ENCODE measurements at places on chromosomes 5 and 9.
A peak's percentile ranks its signal among the peaks of the same experiment; 100 is the strongest.

DNA sequence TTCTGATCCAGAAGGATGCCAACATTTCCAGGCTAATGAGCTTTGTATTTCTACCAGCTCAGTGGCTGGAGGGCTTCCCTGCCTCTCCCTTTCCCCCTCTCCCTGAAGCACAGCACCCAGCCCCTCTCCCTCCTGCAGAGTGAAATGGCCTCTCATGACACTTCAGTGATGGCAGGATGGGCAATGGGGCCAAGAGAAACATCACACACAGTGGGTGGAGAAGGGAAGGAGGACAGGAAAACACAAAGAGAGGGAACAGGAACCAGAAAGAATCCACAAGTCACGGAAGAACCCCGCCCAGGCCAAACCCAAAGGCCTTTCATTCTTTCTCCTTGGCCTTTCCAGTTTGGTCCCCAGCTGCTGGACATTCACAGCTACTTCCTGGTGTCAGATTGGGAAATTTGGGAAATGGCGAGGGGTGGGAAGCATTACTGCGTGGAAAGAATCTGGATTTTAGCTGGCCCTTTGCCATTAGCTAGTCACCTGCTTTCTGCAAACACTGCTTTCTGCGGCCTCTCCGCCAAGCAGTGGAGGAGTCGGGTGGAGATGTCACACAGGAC, 82.6 kb downstream of the GLDC start:
- DNase-seq = no peak

DNA sequence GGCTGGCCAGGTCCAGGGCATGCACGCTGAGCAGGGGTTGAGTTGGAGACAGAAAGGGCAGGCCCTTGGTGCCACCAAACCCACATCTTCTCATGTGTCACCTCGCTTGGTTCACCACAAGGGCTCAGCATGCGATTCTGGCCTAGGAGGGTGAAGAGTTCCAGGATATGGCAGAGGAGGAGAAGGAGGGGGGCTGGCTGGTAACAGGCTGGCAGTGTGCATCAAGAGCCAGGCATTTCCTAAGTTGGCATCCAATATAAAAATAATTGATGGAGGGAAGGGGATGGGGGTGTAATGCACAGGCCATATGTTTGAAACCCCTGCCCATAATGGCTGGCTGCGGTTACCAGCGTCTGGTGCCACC, 255.6 kb downstream of the NFIB start:
- DNase-seq = no peak

GRCh38 chr9:133604214-133604613, 5.0 kb downstream of the FAM163B start:
- DNase-seq = peak; percentile 39

DNA sequence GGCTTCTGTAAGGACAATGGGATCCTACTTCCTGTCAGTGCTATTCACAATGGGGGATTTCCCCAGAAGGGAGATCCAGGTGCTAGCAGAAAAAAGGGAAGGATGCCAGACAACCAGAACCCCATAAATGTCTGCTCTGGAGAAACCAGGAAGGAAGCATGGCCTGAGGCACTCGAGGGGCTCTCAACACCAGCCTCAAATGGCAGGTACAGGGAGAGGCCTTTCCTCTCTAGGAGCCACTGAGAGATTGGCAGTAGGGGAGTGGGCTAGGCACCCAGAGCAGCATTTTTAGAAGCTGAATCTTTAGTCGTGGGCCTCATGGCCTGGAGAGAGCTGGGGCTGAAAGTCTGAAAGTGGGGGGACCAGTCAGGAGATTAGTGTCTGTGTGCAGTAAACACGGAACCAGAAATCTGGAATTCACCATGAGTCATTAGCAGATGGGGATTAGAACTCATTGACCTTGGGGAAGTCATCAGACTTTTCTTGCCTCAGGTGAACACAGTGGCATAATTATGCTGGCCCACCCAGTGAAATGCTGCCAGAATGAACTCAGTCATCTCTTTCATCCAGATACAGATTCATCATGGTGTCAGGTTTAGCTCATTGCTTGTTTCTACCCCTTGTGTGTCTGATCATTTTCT, 28.3 kb downstream of the ARHGEF28 start:
- no peak for DNase-seq

DNA sequence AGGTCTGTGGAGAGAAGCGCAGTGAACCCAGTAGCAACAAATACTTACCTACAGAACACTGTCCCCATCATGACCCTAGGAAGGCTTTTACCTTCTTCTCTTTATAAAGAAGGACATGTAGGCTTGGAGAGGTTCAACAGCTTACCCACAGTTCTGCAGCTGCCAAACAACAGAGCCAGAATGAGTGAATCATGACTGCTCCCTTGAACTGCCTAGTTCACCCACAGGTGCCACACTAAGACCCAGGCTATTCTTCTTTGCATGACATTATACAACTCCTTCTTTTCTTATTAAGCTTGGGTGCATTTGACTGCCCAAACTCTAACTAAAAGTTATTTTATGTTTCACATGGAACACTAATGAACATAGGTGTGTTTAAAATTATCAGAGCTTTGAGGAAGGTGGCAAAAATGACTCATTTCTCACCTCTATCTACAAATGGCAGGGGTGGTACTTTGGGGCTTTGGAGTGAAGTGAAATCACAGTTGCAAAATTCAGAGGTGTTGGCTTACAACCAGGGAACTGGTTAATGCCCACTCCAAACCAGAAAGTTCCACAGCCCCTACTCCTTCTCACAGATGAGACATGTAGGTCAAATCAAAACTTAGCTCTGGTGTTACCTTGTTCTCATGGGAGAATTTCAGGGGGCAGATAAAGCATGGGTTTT, 201.6 kb downstream of the SEMA6A start:
- no peak for DNase-seq

DNA sequence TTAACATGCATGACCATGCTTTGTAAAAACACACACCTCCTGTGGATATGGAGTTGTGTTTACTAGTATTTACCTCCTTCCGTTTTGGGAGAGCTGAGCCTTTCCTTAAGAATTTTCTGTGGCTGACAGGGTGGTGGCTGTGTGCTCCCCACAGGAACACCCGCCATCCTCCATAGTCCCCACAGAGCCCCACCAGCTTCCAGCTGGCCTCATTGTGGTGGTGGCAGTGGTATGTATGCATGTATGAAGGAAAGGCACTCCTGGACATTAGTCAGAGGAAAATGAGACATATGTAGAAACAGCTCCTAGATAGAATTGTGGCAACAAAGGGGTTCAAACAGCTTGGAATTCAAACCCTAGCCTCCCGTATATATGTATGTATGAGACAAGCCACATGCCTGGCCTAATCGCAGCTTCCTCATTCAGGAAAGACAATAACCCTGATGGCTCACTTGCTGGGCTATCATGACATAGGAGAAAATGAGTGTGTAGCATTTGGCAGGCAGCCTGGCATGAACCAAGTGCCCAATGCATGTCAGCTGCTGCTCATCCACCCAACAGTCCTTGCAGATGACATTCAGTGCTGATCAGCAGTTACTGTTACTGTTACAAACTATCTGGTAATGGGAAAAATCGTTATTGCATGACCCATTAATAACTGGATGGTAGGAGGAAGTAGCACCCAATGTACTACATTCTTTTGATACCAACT, 459.7 kb downstream of the EBF1 start:
- DNase-seq = no peak

- DNase-seq = no peak
Observed at GRCh38 chr9:126777733-126778132, 27.1 kb upstream of the ZBTB43 start.

DNA sequence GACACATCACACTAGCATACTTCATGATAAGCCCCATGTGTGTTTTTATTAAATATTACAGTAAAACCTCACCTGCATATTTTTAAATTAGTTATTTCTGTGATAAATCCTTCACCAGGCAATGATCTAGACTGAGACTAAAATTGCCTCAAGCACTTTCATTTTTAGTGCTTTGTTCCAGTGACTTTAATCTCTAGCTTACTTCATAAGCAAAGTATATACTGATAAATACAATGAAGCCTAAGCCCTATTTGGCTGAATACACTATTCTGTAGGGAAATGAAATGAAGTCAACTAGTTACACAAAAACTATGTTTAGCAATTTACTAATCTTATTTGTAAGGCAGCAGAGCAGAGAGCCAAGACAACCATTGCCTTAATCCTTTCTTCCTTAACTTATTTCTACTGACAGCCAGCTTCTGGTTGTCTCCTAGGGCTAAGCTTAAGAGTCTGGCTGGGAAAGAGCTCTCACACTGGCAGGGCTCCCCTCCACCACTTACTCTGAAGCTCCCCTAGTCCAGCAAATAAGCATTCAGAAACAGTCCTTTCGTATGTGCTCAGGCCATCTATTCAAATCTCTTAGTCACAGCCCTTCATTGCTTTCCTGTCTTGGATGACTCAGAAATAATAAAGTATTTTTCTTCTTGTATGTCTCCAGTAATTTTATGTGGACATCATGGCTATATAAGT, 31.4 kb upstream of the MTAP start:
- peak; percentile 16 for DNase-seq

DNA sequence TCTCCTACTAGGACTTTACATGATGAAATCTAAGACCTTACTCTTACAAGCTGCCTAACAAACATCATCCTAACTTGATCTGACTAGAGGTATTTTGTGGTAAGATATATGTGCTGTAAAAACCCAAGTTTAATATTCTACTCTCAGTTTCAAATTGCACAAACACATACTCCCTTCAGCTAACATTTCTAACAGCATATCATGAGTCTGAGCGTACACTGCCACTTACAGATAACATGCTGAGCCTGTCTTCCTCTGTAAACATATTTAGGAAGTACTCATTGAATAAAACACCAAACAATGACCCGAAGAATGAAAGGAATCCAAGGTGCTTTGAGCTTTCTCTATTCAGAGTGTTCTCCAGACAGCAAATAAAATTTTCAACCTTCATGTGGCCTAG, 7.9 kb upstream of the ESM1 start:
- DNase-seq = no peak

DNA sequence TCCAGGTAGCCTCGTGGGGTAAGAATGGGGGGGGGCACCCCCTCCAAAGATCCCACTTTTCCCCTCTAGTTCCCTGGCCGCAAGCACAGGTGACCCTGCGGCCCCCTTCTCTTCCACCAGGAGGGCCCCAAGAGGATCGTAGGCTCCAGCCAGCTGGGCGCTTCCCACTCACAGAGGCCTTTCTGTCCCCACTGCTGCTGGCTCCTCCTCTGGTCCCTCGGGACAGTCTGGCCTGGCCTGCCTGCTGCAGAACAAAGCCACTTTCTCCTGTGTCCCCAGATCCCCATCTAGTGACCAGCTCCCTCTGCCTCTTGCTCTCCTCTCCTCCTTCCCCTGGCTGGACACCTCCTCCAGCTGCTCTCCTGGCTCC, 534 bp upstream of the SAPCD2 start:
- no peak for DNase-seq

DNA sequence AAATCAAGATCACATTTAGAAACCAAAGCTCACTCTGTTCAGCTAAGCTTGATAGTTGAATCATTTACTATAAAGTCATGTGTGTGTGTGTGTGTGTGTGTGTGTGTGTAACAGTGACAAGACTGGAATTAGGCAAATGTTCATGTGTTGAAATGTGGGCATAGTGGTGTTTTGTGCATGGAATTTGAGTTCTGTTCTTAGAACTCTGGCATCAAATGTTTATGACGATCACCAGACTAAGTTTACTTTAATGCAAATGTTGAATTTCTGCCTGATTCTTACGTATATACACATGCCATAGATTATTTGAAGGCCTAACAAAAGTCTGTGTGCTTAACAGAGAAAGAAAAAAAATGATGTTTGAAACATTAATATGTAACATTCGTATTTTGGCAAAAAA, 72.8 kb upstream of the COL5A1 start:
- DNase-seq = no peak

DNA sequence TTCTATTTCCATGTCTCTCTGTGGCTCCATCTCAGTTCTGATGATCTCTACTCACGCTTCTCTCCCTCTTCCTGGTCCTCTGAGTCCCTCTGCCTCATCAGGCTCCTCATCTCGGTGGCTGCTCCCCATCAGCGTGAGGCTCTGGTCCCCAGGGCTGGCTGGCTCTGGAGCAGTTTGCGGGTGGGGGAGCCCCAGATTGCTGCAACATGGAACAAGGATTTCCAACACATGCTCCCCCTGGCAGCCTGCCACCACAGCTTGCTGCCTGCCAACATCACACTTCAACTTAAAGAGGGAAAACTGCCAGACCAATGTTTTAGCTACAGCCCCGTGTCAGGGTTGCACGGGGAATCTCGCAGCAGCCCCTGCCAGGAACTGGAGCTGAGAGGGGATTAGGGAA, 77.2 kb upstream of the NEK6 start:
- DNase-seq = peak; percentile 12

GRCh38 chr9:109811876-109812275, 31.9 kb downstream of the PALM2AKAP2 start:
- DNase-seq = no peak

DNA sequence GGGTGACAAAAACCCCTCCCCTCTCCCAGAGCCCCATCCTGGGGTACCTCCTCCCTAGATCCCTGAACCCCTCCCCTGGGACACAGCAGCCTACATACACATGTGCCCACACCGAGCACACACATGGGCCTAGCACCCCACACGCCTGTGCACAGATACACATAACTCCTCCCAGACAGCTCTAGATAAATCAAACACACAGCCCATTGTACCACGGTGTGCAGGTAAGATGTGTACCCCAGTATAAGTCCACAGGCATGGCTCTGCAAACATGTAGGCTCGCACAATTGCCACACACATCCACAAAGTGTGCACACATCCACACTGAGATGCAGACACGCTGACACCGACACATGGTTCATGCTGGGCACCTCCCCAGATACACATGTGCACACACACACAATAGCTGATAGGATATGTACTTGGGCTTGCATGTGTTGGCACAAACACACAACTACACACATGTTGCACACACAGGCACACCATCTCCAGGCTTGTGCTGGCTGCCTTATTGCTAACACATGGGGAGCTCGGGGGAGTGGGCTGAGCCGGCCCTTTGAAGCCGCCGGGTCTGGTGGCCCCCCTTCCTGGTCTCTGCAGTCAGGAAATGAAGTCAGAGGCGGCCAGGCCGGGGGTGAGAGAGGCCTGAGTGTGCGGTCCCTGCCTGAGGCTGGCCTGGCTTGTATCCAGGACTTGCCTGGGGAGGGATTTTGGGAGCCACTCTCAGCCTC, 30.2 kb downstream of the GOLGA2 start:
- peak; percentile 82 for DNase-seq

- DNase-seq = no peak
Observed at GRCh38 chr5:88518131-88519016, 249.7 kb upstream of the TMEM161B start.

GRCh38 chr5:20307391-20307790, 319.4 kb upstream of the CDH18 start:
- no peak for DNase-seq

GRCh38 chr5:4924577-4924976, 215.6 kb upstream of the ADAMTS16 start:
- no peak for DNase-seq

GRCh38 chr5:177537389-177538361, 16.7 kb downstream of the FAM193B start:
- DNase-seq = no peak

- no peak for DNase-seq
Observed at GRCh38 chr5:159928122-159928909, 12.0 kb downstream of the ADRA1B start.

GRCh38 chr5:34416501-34417008, 239.6 kb upstream of the RAI14 start:
- DNase-seq = no peak

- DNase-seq = peak; percentile 6
Observed at GRCh38 chr9:37104183-37104889, 16.0 kb upstream of the ZCCHC7 start.
